ENCODE measurements at places on chromosomes 1 and 21.
A peak's percentile ranks its signal among the peaks of the same experiment; 100 is the strongest.

DNA sequence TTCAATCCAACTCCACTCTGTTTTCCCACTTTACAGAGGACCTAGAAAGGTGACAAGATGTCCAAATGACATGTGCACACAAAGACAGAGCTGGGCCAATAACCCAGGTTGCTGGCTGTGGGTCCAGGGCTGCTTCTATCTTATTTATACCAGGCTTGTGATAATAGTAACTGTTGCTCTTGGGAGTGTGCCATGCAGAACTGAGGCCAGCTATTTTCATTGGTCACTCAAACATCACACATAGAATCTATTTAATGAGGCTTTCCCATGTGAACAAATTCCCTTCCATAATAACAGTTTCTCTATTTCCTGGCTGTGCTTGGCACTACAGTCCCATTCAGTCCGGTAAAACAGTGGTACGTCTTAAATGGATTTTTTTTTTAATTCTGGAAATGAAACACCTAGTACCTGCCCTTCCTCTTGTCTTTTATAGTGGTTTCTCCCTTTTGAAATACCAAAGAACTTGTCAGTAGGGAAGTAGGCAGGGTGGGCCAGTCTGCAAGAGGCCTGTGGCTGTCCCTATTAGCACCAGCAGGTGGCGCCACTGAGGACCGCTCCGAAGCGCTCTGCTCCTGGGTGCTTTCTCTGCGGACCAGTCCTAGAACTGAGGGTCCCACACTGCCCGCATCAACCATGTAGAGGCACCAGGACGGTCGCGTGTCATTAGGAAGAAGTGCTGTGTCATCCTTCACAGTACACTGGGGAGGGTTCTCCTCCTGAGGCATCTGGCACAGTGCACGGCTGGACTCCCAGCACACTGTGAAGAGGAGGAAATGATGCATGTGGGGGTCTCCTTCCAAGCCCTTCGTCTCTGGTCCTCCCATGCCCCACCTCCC is 52.1 kb downstream of the GPR161 start:
- peak; percentile 39 for DNase-seq

DNA sequence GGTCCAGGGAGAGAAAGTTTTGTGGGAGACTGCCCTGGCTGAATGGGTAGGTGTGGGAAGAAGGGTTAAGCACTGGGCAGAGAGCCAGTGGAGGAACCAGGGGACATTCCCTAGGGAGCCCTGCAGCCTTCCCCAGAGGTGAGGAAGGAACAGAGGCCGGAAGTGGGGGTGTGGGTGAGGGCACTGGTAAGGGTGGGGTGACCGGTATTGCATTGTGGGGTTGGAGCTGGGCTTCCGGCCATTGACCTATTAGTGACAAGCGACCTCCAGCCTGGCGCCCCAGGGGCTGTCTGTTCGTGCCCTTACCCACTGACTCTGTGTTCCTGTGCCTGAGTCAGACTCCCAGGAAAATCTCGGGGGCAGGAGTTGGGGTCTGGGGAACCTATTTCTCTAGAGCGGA is 3.5 kb upstream of the TSPAN1 start:
- no peak for DNase-seq

- no peak for DNase-seq
These were observed 58.6 kb upstream of the HIVEP3 start for GRCh38 chr1:41977326-41977725.

DNA sequence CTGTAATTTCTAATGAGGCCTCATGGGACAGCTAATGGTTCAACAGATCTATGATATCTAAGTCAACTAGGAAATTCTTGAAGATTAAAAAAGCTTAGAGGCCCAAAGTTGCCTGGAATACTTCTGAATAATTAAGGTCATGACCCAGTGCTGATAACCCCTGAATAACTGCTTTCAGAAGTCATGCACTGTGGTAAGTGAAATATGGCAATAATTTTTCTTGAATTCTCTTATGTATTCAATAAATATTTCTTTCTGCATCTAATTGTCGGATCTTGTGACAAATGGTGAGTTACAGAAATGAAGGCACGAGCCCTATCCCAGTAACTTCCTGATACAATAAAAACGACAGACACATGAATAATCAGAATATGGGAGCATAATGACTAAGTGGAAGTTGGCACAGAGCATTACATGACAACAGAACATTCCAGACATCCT is 219.3 kb upstream of the GREM2 start:
- no peak for DNase-seq

DNA sequence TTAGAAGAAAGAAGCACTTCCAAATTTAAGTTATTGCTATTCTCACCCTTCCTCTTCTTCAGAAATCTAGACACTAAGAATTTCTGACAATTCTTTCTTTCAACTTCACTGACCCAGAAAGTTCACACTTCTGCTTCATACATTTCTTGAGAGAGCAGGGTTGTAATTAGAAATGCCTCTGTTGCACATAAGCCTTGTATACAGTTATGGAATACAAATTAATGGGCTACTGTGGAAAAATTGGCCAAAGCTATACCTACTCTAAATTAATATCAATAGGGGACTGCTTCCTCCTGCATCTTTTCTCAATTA is 1.5 kb downstream of the TNFSF18 start:
- DNase-seq = no peak

DNA sequence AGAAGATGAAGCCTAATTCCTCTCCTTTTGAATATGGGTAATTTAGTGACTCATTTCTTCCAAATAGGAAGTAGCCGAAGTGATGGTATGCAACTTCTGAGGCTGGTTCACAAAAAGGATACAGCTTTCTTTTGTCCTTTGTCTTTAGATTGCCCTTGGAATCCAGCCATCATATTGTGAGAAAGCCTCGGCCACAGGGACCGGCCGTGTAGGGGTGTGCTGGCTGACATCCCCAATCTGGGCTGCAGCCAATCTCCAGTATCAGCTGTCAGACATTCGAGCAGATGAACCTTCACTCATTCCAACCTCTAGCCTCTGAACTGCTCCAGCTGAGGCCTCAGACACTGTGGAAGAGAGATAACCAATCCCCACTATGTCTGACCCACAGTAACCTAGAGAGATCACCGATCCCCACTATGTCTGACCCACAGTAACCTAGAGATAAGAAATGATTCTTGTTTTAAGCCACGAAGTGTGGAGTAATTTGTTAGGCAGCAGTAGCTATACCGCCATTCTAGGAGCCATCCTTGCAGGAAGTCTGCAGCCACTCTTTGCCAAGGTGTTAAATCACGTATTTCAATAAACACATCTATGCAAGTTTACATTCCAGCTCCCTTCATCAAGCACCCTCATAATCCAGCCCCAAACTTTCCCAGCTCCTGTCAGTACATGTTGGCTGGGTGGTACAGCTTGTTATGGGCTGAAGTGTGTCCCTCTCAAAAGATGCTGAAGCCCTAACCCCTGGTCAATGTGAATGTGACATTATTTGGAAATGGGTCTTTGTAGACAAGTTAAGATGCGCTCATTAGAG is 2.9 kb upstream of the DIP2A start:
- no peak for DNase-seq

DNA sequence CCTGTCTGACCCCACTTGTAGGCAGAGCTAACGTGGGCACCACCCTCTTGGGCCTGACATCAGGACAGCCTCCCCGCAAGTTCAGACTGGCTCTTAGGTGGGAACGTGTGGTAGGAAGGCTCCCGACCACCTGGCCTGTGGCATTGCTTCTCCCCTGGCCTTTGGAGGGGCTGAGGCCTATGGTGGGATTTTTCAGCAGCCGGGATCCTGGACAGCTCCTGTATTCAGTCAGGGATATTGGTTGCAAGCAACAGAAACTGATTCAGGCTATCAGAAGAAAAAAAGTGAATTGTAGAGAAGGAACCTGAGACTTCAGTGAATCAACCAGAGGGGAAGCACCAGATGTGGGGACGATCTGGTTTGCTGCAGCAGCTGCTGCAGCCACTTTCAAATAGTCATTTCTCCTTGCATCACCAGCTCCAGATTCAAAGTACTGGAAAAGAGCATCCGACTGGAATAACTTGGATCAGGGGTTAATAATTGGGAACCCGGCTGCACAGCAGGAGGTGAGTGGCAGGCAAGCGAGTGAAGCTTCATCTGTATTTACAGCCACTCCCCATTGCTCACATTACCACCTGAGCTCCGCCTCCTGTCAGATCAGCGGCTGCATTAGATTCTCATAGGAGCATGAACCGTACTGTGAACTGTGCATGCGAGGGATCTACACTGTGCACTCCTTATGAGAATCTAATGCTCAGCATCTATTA is 5.9 kb downstream of the RNF186 start:
- DNase-seq = no peak

DNA sequence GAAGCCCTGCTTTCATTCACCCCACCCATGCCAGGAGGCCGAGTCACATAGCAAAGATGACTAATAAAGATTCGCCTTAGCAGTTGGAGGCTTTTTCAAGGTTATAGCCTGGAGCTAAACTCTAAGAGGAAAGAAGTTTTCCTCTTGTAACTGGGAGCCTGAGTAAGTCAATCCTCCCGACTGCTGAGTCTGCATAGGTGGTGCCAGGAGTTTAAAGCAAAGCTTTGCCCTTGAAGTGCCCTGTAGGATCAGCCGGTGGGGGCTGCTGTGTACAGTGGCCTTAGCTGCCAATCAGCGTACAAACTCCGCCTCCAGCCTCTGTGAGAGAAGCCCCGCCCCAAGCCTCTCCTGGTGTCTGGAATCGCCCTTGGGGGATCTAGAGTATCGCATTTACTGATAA is 147.5 kb upstream of the SPATA6 start:
- no peak for DNase-seq

- no peak for DNase-seq
These were observed 233.9 kb downstream of the MRPL39 start for GRCh38 chr21:25373126-25374082.

GRCh38 chr1:189866606-189867005 is 611.1 kb downstream of the BRINP3 start:
- DNase-seq = no peak

GRCh38 chr1:66291531-66291864 is 242.5 kb upstream of the SGIP1 start:
- DNase-seq = no peak

DNA sequence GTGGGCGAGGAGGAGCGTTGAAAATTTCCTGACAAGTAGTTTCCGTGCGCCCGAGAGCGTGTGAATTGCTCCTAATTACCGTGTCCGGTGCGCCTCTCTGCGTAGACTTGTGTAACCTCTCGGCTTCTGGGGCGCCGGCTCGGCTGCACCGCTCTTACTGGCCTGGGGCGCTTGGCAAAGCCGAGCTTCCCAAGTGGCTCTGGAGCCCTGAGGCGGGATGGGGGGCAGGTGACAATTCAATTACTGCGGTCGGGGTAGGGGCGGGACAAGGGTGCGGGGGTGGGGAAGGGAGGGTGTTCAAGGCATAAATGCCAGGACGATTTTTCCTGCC is 392 bp upstream of the DMRTA2 start:
- no peak for DNase-seq

GRCh38 chr1:18175530-18176377 is 68.2 kb downstream of the IGSF21 start:
- no peak for DNase-seq

DNA sequence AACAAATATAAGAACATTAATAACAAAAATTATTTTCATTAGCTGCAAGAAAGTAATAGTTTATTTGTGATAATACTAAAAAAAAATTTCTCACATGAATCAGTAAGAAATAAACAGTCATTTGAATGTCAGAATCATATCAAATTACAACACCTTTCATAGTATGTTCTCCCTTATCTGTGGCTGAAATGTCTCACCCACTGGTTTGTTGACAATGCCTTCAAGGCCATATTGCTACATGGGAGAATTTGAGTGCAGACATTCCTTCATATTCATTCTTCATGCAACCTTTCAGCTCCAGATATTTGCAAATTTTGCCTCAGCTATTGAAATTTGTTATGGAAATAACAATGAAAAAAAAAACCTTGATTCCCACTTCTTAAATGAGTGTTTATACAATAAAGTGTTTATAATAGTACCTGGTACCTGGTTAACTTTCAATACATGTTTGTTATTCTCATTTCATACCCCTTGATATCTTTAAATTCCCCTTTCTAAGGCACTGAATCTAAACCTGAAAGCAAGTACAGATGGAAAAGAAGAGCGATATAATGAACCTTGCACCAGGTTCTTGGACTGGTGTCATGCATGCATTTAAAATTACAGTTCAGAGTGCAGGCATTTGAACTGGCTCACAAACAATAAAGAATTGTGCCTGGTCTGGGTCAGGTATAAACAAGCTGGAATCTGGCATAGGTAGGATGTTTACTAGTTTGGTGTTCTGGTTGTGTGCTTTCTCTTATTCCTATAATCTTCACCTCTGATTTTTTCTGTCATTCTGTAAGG is 242.2 kb upstream of the ADGRL2 start:
- no peak for DNase-seq

DNA sequence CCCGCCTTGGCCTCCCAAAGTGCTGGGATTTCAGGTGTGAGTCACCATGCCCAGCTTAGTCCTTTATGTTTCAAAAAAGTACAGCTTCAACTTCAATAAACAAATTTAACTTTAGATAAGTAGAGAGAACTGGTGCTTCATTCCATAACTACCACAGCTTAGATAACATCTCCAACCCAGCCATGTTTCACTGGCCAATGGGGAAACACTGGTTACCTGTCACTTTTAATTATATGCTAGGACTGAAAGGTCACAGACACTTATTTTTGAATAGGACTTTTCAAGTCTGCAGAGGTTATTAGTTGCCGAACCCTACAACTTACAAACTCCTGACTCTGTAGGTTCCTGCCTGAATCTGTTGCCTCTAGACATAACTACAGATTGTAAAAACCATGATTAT is 56.5 kb upstream of the ST6GALNAC3 start:
- DNase-seq = no peak

- no peak for DNase-seq
These were observed 86.5 kb downstream of the LACTBL1 start for GRCh38 chr1:22886211-22886610.

GRCh38 chr1:77282187-77282865 is 507 bp downstream of the AK5 start:
- no peak for DNase-seq

DNA sequence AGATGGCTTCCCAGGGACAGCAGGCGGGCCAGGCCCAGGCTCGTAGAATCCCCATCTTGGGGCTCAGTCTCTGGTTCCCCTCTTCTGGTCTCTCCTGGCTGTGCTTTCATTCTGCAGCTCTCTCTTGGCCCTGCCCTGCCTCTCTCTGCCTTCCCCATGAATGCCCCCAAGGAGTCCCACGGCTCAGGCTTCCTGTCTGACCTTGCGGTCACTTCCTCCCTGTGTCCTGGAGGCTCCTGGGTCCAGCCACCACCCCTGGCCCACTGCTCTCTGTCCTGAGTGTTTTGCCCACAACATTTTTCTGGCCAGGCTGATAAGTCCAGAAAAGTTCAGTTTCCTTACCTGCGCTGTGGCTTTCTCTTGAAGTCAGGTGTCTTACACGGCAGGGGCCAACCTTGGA is 29.1 kb downstream of the PIGP start:
- DNase-seq = no peak

- no peak for DNase-seq
These were observed 691.4 kb downstream of the ADGRL2 start for GRCh38 chr1:82492159-82492558.

DNA sequence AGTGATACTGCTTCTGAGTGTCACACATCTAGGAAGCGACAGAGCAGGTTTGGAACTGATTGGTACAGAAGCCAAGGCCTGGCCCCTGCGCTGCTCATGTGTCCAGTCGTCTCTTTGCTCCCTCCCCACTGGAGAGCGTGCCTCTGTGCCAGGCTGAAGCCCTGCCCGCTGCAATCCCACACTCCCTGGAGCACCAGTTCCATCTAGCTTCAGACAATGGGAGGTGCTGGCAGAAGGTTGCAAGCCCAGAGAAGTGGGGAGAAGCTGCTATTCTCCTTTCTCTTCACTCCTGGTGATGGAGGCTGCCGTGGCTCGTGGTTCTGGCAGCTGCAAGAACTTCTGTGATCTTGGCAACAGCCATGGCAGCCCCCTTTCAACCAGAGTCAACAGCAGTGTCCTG is 250.9 kb downstream of the MATN1 start:
- DNase-seq = no peak
